ENCODE measurements at places on chromosomes 13 and 19.

- peak; percentile 67 for DNase-seq
Observed at GRCh38 chr19:17394891-17395415, 957 bp upstream of the CCDC194 start.

GRCh38 chr19:32201211-32201610 is 144.2 kb upstream of the ZNF507 start:
- DNase-seq = no peak

DNA sequence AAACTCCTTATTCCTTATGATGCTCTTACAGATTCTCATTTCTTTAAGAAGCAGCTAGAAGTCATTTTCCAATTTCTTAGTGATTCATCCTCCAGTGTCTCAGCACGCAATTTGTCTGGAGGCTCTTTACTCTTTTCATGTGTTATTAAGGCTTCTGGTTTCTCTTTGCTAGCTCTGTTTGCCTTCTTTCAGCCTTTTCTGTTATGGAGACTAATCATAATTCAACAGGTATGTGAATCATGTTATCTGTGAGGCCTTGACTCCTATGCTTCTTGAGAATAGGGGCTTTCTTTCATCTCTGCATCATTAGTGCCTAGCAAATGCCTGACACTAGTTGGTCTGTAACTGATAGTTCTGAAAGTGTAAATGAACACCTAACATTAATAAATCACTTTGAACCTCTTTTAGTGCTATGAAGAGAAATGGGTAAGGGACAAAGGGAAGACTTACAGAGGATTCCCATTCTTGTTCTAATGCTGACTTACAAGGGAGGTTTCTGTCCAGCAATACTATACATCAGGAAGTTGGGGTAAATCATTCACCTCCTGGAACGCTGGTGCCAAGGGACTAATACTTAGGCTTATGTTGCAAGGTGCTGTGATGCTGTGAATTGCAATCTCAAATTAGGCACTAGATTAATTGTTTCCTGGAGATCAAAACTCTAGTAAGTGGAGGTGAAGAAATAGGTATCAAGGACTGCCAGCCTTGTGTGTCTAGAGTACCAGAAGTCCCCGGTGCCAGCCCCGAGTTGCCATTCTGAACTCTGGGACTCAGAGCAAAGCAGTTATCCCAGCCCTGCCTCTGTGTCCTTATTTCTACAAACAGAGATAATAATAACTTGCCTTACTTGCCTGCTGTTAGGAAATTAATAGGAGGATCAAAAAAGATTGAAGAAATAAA is 265.6 kb downstream of the DCLK1 start:
- DNase-seq = no peak

DNA sequence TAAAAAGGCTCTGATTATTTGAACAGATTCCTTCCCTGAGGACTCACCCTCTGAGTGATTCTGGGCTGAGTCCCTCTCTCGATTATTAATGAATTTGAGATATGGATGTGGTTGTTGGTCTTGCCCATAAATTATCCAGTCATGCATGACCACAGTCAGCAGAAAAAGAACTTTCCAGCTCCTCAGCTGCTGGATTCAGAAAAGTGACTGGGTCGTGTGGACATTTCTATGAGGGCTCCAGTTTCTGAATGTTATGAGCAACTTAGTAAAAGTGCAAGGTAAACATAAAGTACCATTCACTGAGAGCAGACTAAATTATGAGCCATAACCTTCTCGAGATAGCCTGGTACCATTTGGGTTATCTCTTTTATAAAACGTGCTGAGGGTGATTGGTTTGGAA is 100.1 kb upstream of the CLDN10 start:
- no peak for DNase-seq

DNA sequence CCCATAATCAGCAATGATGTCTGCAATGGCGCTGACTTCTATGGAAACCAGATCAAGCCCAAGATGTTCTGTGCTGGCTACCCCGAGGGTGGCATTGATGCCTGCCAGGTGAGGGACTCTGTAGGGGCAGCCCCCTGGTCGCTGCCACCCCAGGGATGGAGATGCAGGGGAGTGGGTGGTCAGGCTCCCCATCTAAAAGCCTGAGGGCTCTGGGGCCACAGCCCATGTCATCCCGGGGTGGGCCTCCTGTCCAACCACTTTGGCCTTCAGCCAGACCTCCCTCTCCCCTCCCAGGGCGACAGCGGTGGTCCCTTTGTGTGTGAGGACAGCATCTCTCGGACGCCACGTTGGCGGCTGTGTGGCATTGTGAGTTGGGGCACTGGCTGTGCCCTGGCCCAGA is 24.1 kb downstream of the HPN start:
- DNase-seq = no peak

GRCh38 chr13:97559981-97560380 is 126.0 kb downstream of the RAP2A start:
- no peak for DNase-seq

- DNase-seq = no peak
Observed at GRCh38 chr13:37277007-37277406, 171.5 kb upstream of the CSNK1A1L start.
